SK-N-SH treated with all-trans-retinoic acid at 6 μM for 48 hours (cell line): ENCODE measurements at places on chromosomes 7 and 10.
A peak's percentile ranks its signal among the peaks of the same experiment; 100 is the strongest.

- no peak for ATAC-seq
These were observed 135.2 kb downstream of the ADCY1 start for GRCh38 chr7:45709168-45710042.

DNA sequence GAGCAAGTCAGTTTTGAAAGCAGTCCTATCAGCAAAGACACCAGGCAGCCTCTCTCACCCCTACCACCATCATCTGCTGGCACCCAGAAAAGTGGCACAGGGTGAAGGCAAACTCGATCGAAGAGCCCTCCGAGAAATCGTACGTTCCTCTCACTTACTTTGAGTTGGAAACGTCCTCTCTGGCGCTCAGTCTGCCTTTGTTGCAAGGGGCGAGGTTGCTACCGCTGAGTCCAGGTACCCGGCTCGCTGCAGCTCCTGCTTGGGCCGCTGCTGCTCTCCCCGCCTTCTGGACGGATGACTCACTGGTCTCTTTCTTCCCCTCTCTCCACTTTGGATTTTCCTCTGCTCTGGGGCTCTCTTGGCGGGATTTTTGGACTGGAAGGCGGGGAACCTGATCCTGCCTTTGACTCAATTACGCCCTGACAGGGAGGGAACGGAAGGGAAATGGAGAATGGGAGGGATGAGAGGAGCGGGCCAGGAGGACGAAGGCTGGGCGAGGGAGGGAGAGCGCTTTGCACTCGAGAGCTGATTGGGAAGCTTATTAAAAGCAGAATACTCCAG lies at the start of gene PTN:
Gene PTN, minus strand, starts transcription at position 453 of the 561 bp plus-strand sequence. CDS start 88,760 bp downstream, outside the sequence.
- peak; percentile 96 for ATAC-seq

- peak; percentile 25 for ATAC-seq
These were observed 67.4 kb downstream of the GBF1 start for GRCh38 chr10:102312683-102313082.

DNA sequence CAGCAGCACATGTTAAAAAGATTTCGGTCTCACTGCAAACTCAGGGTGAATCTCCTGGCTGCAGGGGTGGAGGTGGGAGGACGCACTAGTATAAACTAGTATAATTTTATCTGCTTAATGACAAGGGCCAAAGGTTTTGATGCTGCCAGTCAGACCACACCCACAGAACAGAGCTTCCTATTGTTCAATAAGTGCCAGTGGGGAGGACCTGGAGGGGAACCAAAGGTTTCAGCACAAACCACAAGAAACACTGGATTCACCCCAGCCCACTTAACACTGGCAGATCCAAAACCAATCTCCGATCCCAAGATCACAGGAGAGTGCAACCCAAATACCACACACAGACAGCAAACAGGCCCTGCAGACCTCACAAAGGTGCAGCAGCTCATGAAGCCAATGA lies 6.6 kb downstream of the VOPP1 start:
- ATAC-seq: no peak

DNA sequence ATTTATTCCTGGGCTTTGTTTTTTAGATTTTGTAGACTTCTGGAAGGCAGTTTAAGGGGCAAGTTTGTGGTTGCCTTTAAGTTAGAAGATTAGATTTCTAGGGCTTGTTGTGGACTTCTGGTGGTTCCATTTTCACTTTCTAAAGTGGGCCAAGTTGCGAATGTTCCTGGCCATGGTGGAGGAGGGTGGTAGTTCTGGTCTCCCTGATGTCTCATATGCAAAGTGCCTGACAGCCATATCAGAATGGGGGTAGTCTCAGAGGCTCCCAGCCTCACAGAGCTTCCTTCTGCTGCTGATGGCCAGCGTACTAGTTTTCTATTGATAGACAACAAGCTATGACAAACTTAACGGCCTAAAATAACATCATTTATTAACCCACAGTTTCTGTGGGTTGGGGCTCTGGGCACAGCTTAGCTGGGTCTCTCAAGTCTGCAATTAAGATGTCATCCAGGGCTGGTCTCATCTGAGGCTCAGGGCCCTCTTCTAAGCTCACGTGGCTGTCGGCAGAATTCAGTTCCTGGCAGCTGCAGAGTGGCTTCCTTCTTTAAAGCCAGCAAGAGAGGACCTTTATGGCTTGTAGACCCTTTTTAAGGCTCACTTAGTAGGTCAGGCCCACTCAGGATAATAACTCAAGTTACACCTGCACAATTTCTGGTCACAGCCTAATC lies 44.8 kb downstream of the BMPER start:
- ATAC-seq: no peak

GRCh38 chr10:88886557-88886956 lies 6.5 kb downstream of the STAMBPL1 start:
- ATAC-seq: no peak

- no peak for ATAC-seq
These were observed 61.7 kb downstream of the C10orf105 start for GRCh38 chr10:71657604-71658466.

DNA sequence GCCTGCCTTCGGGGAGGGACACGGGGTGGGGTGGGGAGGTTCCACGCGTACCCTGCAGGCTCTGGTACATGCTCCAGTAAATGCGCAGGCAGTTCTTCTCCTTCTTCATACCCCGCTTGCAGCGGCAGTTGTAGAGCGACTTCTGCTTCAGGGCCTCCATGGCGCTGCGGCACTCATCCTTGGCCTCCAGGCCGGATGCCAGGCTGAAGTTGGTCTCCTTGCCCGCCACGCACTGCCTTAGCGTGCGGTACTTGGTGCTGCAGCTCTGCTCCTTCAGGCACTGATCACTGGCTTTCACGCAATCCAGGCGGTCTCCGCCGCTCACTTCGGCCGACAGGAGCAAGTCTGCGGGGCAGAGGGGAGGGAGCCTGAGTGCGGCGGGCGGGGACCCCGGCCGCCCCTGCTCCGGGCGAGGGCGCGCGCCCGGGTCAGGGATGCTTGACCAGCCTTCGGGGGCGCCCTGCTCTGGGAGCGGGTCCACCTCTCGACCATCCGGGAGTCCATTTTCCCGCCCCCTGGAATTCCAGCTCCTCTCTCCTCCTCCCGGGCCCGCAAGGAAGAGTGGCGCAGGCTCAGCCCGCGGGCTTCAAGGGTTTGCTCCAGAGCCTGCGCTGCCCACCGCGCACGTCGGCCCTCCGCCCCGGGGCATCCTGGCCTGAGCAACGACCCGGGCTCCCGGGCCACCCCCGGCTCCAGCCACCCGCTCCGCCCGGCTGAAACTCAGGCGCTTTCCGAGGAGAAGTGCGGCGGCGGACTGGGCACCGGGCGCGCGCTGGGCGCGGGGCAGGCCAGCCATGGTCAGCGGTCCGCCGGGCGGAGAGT lies 2.0 kb downstream of the GFRA1 start:
- peak; percentile 43 for ATAC-seq

DNA sequence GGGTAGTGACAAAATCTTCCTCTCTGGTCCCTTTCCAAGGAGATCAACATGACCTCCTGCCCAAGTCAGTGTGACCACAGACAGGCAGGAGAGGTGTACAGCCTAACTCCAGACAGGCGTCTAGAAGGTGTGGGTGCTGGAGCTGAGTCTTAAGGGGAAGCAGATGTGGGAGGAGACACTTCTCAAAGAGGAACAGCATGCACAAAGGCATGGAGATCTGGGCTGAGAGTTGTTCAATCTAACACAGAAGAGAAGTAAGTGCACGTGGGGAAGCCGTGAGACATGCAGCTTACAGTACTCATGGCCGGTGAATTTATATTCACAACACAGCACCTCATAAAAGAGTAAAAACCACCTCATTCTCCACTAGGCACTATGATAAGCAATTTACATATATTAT lies 23.8 kb upstream of the GSDME start:
- ATAC-seq: no peak

DNA sequence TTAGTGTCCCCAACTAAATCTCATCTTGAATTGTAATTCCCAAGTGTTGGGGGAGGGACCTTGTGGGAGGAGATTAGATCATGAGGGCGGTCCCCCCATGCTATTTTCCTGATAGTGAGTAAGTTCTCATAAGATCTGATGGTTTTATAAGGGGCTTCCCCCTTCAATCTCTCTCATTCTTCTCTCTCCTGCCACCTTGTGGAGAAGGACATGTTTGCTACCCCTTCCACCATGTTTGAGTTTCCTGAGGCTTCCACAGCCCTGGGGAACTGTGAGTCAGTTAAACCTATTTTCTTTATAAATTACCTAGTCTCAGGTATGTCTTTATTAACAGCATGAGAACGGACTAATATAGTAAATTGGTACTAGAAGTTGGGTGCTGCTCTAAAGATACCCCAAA lies 365.6 kb downstream of the ANKRD7 start:
- ATAC-seq: peak; percentile 61; the same call in 1 of the 3 replicates

DNA sequence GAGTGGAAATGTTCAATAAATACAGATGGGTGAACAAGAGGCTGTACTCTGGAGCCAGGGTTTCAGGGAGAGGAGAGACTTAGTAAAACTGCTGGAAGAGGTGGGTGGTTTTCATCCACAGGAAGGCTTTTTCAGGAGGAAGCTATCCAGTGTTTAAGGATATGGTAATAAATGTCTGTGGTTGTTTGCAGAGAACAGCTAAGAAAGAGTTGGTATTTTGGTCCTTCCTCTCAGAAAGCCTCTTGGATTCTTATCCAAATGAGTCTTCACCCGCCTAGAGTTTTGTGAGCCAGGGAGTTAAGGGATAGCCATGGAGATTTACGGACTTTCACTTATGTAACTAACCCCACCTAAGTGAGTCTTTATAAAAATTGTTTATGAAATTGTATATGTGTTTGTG lies 95.7 kb downstream of the GNAI1 start:
- ATAC-seq: peak; percentile 8; the same call in 1 of the 3 replicates

DNA sequence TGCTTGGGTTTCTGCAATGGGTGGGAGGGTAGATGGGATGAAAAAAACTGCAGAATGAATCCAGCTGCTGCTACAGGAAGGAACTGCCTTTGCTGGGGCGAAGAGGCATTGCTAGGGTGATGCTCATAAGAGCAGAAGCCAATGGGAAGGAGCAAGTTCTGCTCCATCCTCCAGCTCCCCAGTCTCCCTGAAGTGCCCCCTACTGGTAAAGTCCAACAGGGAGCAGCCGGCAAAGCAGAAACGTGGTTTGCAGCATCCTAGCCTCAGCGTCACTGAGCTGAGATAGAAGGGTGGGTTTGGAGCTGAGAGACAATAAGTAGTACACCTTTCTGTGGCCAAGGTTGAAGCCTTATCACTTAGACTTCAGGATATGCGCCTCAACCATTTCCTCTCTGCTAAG lies 220.5 kb downstream of the CCSER2 start:
- peak; percentile 35; the same call in 1 of the 3 replicates for ATAC-seq

- peak; percentile 96 for ATAC-seq
These were observed 573.0 kb upstream of the IGFBP3 start for GRCh38 chr7:46494028-46494427.

DNA sequence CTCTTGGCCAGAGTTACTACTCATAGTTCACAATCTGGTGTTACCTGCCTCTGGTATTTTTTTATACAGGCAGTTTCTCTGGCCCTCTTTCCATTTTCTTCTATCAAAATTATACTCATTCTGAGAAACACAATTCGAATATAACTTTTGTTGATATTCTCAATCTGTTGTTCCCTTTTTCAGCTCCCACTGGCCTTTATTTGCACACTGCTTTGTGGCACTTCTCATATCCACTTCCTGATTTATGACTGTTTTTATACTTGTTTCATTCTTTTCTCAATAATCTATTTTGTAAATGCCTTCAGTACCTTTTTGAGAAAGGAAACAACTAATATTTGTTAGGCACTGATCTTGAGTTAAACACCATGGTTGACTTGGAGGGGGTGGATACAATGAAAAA lies 93.8 kb upstream of the HDAC9 start:
- no peak for ATAC-seq

DNA sequence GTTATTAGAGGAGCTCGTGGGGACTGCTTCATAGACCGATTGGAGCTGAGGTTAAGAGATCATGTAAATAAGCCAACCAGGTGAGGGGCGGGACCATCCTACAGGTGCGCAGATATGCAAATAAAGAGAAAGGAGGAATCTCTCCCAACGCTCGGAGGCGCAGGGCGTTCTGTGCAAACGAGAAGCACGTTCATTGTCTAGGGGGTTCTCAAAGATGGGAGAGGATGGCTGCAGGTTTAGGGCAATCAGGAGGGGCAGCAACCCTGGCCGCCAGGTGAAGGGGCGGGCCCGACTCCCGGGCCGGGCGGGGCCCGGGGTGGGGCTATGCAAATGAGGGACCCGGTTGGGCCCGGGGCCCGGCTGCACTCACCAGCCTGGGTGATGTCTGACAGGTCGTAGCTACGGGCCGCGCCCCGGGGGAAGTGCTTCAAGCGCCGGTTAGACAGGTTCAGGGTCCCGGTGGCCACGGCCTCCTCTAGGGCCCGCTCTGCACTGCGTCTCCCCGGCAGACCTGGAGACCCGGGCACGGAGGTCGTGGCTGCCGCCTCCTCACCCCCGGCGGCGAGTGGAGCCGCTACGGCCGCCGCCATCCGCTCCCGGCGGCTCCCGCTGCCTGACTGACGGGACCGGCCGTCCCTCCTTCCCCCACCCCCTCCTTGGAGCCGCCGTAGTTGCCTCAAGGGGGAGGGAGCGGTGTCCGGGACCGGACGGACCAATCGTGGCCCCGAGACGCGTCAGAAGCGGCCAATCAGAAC lies at the start of gene LRCH4:
Gene LRCH4, minus strand, starts transcription at position 619 of the 755 bp plus-strand sequence. Its CDS starts 29 bp downstream, at position 590.
- ATAC-seq: peak; percentile 26

DNA sequence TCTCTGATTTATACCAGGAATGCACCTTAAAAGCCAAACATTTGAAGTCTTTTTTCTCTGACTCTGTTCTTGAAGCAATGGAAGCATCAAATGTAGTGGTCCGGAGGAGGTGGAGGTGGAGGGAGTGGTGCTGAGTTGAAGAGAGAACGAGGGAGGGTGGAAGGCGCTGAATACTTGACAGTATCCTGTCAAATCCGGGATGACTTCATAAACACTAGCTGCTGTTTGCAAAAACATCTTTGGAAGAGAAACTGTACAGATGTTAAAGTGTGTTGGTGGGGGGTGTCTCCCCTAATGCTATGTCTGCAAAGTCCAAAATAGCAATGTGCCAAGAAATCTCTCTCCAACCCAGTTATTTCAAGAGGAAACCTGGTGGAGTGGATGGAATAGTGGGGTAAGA lies 328.5 kb upstream of the AUTS2 start:
- ATAC-seq: no peak

DNA sequence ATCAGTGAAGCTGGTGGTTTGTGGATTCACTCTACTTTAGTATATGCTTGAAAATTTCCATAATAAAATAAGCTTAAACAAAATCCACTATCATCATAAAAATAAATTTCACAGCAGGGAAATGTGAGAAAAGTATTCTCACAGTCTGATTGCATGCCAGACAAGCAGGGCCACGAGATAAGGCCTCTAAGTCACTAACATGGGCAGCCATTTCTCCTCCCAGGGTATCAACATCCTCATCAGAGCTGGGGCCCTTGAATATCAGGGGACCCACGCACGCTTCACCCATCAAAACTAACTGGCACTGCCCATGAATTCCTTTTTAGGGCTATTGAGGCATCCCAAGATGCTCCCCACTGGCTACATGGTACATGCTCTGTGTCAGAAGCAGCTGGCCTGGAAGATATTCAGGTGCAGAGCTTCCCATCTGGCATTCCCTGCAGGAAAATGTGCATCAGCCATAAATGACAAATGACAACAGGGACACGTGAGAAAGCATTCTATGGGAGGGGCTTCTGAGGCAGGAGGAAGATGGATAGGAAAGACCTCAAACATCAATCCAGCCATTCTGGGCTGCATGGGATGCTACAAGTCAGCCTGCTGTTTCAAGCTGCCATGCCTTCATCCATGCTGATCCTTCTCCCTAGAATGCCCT lies 17.4 kb downstream of the CCDC6 start:
- ATAC-seq: no peak

GRCh38 chr7:43868681-43869005 lies 674 bp downstream of the MRPS24 start:
- ATAC-seq: no peak; the same call in 2 of the 3 replicates
